Stimulated activated CD4-positive, alpha-beta T cell treated with anti-CD3 and anti-CD28 coated beads, Interleukin-2, amount 100 ng/mL, for 24 hours (primary cell): ENCODE measurements at places on chromosomes 6 and 20.
A peak's percentile ranks its signal among the peaks of the same experiment; 100 is the strongest.

DNA sequence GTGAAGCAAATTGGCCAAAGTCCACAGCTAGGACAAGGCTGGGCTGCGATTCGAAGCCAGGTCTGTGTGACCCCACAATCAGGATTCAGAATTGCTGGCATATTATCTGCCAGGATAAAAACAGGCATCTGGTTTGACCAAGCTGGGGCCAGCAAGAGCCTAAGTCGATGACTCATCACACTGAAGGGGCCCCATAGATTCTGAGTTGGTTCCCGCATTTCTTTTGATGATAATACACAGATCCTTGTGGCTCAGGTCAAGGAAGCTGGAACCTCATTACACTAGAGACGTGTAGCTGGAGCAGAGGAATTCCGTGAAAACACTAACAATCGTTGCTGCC, 6.5 kb downstream of the KCNB1 start:
- no peak for DNase-seq

DNA sequence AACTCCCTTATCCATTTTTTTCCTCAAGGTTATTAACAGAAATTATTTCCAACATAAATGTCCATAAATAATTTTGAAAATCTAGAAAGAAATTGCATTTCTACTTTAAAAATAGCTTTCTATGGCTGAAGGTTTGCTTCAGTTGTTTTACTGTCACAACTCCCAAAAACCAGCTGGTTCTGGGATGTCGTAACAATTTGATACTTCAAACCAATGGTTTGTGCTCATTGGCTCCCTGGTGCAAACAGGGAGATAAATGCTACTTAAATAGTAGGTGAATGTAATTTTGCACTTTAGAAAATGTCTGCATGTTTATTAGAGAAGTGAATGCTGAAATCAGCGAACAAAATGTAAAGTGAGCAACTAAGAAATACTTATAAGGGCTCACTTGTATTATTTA, 31.1 kb downstream of the LAMA2 start:
- no peak for DNase-seq

DNA sequence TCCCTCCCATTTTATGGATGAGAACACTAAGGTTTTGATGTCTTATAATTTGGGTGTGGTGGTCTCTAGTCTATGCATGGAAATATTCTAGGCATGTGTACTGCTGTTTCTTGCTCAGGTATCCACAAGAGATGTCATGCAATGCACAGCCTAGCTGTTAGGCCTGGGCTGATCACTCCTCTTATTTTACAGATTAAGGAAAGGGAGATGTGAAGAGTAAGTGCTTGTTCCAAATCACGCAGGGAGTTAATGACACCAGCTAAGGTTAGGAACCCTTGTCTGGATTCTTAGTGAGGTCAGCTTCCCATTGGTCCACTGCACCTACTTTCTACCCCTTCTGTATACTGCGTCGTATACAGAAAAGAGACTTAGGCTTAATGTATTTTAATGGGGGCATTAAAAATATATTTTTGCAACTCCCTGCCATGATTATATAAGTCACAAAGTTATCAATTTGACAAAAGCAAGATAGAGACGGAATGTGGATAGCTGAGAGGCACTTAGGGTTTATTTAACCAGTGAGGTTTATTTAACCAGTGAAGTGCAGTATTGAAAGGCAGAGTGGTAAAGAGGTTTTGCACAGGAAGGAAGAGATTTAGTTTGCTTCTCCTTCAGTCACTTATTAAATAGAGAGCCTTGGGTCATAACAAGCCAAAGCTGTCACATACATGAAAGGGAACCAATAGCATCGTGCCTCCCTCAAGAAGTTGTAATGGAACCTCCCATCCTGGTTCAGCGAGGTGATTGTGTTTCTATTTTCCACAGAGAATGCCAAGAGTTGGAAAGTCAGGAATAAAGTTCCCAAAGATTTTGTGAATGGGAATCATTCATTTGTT, 95.0 kb upstream of the FAM184A start:
- no peak for DNase-seq

- DNase-seq = no peak
These were observed 130.1 kb downstream of the NFATC2 start for GRCh38 chr20:51412333-51412871.

DNA sequence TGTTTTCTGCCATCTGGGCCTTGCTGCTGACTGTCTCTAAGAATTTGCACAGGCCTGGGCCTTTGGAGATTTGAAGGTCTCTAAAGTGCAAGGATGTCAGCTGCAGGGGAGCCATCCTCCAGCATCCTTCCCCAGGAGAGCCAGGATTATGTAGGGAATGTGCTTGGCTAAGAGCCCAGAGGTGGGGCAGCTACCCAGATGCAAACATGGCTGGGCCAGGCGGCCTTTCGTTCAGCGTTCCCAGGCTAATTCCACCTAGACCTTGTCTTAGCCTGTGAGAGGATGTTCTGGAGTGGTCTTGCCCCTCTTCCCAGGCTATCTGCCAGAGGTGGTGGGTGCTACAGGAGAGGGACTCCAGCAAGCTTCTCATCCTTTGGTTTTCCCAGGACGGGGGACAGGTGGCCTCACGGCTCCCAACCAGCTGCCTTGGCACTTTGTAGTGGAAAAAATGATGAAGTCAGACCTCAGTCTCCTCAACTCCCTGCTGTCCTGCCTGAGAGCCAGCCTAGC, 7.7 kb upstream of the PTGIS start:
- DNase-seq = no peak

DNA sequence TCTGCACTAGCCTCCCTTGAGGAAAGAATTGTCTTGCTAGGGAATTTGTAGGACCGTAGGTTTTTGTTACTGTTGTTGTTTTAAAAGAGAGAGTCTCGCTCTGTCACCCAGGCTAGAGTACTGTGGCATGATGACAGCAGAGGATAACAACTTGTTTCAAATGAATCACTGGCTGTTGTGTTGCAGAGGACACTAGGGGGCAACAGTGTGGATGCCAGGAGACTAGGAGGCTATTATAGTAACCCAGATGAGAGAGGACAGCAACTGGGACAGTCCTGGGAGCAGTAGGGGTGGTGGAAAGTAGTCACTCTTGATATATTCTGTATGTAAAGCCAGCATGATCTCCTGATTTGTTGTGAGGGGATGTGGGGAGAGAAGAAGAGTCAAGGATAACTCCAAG, 41.8 kb upstream of the LAMA4 start:
- peak; percentile 2 for DNase-seq

- DNase-seq = no peak
These were observed 43.8 kb upstream of the SEC63 start for GRCh38 chr6:108001696-108002231.

DNA sequence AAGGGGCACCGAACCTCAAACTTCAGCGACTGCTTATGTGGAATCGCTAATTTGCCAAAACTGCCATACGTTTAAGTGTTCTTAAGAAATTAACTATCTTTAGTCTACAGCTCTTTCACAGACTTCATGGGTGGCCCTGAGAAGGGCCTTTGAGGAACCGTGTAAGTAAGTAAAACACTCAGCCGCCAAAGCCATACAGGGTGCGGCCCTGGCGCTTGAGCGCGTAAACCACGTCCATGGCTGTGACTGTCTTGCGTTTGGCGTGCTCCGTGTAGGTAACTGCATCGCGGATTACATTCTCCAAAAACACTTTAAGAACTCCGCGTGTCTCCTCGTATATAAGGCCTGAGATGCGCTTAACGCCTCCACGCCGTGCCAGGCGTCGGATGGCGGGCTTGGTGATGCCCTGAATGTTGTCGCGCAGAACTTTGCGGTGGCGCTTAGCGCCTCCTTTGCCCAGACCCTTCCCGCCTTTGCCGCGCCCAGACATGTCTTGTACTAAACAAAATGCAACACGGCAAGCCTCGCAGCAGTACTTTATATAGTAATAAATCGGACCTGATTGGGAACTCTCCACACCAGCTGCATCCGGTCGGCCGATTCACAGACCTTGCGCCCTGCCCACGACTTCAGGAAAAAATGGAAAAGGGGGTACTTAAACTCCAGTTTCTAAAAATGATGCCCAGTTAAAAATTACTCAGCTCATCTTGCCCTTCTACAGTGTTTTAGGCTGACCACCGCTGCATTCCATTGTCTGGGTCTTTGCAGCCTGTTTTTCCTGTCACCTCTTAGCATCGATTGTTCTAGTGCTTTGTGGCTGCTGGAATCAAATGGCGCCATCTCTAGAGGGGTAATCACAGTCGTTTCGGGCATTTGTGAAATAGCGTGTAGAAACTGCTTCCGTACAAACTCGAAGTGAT, 38.9 kb downstream of the OR2B2 start:
- peak; percentile 66 for DNase-seq

GRCh38 chr6:130765181-130765727, 62.0 kb upstream of the SMLR1 start:
- DNase-seq = no peak

GRCh38 chr20:60581606-60582115, 623.4 kb downstream of the CDH26 start:
- DNase-seq = no peak

DNA sequence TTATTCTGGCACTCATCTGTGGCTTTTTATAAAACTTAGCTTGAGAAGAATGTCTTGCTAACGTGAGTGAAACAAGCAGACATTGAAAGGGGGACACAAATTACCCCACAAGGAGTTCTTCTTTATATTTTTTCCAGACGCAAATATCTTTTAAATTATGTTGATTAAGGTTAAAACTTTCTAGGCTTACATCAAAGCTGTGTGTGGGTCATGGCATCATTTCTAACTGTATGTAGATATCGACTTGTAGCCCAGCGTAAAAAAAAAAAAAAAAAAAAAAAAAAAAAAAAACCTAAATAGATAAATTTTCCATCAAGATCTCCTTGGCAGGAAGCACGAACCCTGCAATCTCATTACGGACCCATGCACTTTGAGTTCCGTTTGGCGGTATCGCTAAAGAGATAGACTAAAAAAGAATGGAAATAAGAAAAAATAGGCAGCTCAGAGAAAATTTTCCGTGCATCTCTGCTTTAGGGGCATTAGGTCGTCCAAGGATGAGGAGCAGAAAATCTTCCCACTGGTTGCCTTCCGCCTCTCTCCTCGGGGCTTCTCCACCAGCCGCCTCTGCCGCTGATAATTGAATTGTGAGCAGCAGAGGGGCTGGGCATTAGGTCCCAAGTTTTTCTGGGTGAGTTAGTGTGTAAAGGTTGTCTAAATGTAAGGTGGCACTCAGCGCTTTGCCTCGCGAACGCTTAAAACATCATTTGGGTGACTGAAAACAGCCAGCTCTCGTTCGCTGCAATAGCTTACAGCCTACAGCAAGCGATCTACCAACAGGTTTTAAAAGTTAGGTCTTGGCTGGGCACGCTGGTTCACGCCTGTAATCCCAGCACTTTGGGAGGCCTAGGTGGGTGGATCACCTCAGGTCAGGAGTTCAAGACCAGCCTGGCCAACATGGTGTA, 194.0 kb downstream of the TRIM27 start:
- no peak for DNase-seq

GRCh38 chr6:155770313-155770712, 314.7 kb upstream of the NOX3 start:
- DNase-seq = no peak

- no peak for DNase-seq
These were observed 47.2 kb downstream of the TMEM242 start for GRCh38 chr6:157276134-157276532.

DNA sequence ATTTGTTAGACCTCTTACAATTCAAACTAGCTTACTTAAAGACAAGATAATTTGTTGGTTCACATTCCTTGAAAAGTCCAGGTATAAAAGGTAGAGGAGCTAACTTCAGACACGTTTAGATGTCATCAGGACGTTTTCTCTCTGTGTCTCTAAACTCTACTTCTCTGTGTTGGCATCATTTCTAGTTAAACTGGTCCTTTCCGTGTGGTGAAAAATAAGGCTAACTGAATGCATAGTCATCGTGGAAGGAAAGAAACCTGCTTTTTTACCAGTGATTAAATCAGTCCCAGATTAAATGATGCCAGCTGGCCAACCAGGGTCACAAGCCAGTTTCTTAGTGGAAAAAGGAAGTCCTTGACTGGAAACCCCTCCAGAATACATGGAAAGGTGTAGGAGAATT, 168.4 kb upstream of the AHI1 start:
- no peak for DNase-seq

DNA sequence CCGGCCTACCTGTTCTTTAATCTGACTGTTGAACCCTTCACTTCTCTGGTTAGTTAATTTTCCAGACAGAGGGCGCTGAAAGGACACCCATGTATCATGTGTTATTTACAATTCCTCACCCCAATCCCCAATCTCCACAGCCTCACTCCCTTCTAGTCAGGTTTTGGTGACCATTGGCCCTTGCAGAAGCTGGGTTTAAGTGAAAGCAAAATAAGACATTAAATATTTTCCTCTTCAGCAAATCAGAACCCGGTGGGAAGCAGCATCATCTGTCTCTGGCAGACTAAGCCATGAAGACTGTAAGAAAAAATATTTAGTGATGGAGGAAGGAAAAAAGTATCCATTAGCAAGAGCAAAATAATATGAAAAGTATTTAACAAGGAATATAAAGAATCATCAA, 9.4 kb upstream of the HLA-DQA1 start:
- no peak for DNase-seq

DNA sequence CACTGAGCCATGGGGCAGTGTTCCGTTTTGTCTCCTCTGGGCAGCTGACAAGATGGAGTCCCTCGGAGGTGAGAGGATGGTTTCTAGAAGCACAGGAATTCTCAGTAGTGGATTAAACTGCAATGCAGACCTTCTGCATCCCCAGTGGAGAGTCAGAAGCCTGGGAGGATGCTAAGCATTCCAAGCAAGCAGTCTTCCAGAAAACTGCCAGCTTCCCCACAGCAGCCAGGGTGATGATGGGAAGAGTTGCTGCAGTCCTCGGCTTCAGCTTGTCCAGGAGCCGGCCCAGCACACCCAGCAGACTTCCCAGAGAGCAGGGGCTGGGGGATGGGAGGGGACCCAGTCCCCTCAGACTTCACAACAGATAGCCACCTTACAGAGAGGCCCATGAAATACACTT, 163.6 kb downstream of the LY86 start:
- no peak for DNase-seq

- no peak for DNase-seq
These were observed 35.2 kb downstream of the DOK5 start for GRCh38 chr20:54510541-54511129.

DNA sequence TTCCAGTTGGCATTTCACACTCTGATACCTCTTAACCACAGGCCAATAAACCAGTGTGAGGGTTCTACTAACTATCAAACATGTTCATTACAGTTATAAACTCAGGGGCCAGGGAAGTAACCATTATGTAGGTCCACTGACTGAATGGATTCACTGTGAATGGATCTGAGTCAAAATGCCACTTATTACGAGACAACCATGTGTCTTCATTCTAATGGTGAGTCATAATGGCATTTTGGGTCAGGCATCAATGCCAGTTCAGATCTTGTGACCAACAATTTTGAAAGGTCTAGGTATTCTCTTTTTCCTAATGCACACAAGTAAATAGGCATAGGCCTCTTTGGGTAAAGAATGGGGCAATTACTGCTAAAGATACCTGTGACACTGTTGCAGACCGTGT, 112.2 kb upstream of the HEY2 start:
- no peak for DNase-seq

- DNase-seq = no peak
These were observed 44.7 kb upstream of the GRM4 start for GRCh38 chr6:34190504-34191122.

DNA sequence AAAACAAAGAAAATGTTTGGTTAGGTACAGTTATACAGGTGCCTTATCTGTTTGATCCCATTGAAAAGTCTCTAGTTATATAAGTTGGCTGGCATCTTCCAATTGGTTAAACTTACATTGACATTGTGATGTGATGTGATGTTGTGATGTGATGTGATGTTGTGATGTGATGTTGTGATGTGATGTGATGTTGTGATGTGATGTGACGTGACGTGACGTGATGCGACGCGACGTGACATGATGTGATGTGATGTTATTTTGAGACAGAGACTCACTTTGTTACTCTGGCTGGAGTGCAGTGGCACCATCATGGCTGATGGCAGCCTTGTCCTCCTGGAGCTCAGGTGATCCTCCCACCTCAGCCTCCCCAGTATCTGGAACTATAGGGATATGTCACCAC, 507.6 kb downstream of the HAO1 start:
- no peak for DNase-seq

GRCh38 chr20:4708856-4709255, 12.9 kb upstream of the PRND start:
- no peak for DNase-seq
